MV-4-11 (cell line): ENCODE measurements at places on chromosomes 6 and 20.
A peak's percentile ranks its signal among the peaks of the same experiment; 100 is the strongest.

DNA sequence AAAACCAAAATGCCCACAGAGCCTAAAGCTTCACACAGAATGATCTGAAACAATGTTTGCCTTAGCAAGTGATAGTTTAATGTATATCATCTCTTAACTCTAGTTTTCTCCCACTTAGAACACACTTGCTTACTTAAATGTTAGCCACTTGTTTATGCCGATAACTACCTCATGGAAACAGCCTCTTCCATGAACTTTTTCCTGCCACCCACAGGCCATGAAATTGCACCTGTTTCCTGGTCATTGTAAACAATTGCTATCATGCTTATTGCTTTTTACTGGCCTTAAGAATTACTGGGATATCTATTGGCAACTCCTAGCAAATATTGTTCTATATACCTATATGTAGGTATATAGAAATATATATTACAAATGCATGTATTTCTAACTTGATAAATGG is 231.1 kb downstream of the HDGFL1 start:
- no peak for DNase-seq

- DNase-seq = no peak
Measured at GRCh38 chr6:125264476-125264875, 37.3 kb downstream of the HDDC2 start.

DNA sequence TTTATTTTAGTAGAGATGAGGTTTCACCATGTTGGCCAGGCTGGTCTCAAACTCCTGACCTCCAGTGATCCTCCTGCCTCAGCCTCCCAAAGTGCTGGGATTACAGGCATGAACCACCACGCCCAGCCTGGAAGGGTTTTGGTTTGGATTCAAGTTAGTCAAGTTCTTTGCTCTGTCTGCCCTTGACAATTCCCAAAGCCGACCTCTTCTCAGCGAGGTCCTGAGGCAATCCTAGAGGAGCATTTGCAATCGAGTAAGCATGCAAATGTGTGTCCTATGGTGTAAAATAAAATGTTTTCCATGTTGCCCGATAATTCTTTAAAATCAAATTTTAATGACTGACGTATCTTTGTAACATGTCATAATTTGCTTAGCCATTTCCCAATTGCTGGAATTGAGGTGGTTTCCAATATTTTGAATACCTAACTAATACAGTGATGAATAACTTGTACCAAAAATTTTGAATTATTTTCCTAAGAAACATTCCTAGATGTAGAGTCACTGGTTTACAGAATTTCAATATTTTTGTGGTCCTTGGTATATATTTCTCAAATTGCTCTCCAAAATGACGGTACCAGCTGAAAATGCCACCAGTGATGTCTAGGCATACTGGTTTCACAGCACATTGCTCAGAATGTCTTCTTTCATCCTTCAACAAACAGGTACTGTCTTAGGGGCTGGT is 38.7 kb downstream of the GTF2H5 start:
- DNase-seq = no peak

- no peak for DNase-seq
Measured at GRCh38 chr20:62935204-62935967, 2.6 kb upstream of the GID8 start.

- DNase-seq = no peak
Measured at GRCh38 chr6:117389227-117390057, 36.3 kb downstream of the ROS1 start.

DNA sequence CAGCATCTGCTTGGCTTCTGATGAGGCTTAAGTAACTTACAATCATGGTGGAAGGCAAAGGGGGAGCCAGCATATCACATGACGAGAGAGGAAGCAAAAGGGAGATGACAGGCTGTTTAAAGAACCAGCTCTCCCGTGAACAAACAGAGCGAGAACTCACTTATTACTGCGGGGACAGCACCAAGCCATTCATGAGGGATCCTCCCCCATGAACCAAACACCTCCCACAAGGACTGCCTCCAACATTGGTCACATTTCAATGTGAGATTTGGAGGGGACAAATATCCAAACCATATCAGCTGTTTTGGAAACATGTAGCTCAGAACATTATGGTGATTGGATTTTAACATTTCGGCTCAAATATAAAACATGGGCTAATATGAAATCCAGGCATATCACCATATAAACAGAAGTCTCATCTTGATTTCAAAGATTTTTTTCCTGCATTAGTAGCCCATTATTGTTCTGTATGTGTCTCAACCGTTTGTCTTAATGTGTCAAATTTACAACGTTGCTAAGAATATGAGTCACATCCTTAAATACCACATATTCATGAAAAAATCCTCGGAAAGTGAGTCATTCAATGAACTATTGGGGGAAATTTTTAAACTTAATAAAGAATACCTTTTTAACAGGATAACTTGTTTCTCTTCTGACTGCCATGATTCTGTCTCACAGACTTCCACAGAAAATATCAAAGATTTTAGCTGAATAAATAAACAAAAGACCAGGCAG is 894.3 kb downstream of the TFAP2A start:
- peak; percentile 32 for DNase-seq
